Ureter (tissue), 1 donor: ENCODE measurements at places on chromosomes 5 and 9. TPM values are rescaled to one million over a fixed set of nuclear protein-coding genes. Genes with fewer than 3 reads are reported as not detected.

The OR13D1 gene
- total RNA-seq = not detected

The HARS1 gene
- total RNA-seq = 57.0 TPM

The ABHD17B gene
- 22.3 TPM for total RNA-seq

The DAB2IP gene
- 103 TPM for total RNA-seq

GRCh38 chr9:88651682-88652633, 117.0 kb downstream of the NXNL2 start:
- DNase-seq = peak; percentile 88

DNA sequence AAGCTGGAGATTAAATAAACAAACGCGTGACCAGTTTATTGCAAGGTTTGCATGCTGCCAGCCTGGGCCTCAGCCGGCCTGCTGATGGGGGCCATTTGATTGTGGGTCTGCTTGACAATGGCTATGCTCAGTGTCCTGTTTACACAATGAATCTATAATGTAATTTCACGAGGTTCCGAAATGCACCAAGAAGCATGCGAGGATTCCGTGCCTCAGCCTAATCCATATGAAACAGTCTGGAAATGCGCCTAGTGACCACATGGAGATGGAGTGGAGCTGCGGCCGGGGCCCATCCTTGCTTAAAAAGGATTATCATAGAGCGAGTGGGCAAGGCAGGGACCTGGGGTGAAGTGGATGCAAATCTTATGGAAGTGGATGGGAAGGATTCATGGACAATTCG, 382.4 kb downstream of the CDK5RAP2 start:
- DNase-seq = no peak

- DNase-seq = no peak
Observed at GRCh38 chr5:179307013-179307800, 38.1 kb downstream of the ADAMTS2 start.

GRCh38 chr5:57592236-57592635, 109.6 kb upstream of the ACTBL2 start:
- DNase-seq = no peak

DNA sequence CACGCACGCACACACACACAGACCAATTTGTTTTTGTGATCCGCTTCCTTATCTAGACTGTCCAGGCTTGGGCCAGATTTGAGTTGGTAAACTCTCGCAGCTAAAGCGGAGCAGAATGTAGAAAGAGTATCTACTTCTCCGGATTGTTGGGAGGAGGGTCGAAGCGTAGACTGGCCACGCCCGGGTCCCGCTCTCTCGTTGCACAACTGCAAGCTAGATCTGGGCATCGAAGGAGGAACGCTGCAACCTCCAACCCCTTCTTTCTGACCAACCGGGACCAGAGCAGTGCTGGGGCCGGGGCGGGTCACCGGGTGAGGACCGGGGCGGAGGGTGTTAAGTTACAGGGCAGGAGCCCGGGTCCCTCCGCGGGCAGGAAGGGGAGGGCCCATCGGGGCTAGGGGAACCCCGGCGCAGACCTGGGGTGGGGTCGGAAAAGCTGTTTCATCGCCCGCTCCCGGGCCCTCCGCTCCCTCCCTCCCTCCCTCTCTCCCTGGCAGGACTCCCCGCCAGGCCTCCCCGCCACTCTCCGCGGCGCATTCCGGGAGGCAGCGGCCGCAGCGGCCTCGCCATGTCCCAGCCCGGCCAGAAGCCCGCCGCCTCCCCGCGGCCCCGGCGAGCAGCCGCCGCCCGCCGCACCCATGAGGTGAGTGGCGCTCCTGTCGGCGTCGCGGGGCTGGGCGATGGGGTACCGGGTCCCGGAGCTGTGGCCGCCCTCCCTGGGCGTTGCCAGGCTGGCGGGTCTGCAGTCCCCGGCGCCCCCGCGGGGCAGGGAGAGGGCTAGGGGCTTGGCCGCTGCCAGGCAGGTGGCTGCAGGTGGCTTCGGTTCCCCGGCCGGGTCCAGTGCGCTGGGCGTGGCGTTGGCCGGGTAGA, at the start of gene CAST:
Gene CAST, plus strand, starts transcription at position 522 of the 870 bp plus-strand sequence. Its CDS starts 47 bp downstream, at position 569.
- peak; percentile 95 for DNase-seq

GRCh38 chr9:20754556-20754955, 70.5 kb downstream of the FOCAD start:
- no peak for DNase-seq

DNA sequence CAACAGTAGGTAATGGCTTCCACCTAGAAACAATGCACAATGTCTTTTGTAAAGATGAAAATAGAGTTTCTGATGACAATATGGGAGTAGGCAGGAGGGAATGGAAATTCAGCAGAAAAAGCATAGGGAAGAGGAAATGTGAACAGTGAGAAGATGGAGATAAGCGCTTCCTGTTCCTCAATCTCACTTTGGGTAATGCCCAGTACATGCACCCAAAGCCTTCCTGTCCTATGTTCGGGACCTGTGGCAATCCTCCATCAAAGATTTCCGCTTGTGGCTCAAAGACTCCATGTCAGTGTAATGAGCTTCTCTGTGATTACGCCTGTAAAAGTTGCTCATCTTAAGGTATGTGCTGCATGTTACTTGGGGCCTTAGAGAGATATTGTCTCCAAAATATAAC, 2.7 kb downstream of the UGT3A1 start:
- no peak for DNase-seq

DNA sequence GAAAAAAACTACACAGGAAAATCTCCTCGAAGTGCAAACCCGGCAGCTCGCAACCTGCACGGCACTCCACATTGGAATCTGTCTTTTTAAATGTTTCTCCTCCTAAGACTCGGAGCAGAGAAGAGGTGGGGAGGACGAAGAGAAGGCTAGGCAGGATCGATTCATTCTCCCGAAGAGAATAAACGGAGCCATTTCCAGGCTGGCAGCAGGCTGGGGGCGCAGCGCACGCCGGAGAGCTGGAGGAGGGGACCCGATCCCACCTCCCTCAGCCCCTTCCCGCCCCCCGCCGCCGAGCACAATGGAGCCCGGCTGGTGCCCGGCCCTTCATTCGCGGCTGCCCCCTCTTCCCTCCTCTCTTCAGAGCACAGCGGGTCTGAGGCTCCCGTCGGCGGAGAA, 628 bp downstream of the HOMER1 start:
- DNase-seq = peak; percentile 59

GRCh38 chr5:75510836-75511434, 494 bp downstream of the CERT1 start:
- peak; percentile 67 for DNase-seq

DNA sequence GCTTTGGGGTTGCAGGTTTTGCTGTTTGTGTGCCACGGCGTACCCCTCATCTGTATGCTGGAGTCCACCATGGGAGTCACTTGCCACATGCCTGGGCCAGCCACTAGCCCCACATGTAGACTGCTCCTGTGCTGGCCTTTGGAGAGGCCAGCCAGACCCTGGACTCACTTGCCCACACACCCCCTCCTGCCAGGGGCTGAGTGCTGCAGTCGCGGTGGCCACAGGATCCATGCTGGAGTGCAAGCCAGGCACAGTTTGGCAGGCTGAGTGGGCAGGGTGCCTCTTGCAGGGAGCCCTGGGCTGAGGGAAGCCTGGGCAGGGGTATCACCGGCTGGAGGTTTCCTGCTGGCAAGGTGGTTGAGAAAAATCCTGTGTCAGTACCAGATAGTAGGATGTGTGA, 25.6 kb upstream of the GCNT1 start:
- no peak for DNase-seq

GRCh38 chr5:67257500-67257899, 60.9 kb upstream of the CD180 start:
- no peak for DNase-seq

DNA sequence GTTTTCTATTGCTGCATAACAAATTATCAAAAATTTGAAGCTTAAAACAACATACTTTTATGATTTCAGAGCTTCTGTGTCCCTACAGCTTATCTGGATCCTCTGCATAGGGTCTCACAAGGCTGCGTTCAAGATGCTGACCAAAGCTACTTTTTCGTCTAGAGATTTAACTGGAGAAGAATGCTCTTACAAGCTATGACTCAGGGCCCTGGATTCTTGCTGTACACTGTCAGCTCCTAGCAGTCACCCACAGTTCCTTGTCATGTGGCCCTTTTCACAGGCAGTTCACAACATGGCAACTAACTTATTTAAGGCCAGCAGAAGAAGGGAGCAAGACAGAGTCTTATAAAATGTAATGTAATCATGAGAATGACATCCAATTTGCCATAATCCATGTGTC, 70.8 kb upstream of the FAM174A start:
- no peak for DNase-seq

GRCh38 chr5:63648376-63648775, 313.9 kb downstream of the HTR1A start:
- no peak for DNase-seq

DNA sequence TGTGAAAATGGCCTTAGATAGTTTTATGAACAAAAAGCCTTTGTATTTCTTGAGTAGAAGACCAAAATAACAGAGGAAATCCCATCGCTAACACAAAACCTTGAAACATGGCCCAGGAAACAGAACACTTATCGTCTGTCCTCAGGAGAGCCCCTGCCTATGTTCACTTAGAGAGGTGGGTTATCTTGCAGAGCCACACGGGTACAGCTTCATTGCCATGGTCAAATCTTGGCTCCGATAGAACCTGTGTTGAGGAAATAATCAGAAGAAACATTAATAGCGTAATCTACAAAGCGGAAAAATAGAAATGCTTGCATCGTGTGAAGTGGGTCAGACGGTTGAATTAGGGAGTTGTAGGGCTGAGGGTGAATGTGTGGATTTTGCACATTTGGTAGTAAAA, 216.1 kb downstream of the MAST4 start:
- DNase-seq = no peak

DNA sequence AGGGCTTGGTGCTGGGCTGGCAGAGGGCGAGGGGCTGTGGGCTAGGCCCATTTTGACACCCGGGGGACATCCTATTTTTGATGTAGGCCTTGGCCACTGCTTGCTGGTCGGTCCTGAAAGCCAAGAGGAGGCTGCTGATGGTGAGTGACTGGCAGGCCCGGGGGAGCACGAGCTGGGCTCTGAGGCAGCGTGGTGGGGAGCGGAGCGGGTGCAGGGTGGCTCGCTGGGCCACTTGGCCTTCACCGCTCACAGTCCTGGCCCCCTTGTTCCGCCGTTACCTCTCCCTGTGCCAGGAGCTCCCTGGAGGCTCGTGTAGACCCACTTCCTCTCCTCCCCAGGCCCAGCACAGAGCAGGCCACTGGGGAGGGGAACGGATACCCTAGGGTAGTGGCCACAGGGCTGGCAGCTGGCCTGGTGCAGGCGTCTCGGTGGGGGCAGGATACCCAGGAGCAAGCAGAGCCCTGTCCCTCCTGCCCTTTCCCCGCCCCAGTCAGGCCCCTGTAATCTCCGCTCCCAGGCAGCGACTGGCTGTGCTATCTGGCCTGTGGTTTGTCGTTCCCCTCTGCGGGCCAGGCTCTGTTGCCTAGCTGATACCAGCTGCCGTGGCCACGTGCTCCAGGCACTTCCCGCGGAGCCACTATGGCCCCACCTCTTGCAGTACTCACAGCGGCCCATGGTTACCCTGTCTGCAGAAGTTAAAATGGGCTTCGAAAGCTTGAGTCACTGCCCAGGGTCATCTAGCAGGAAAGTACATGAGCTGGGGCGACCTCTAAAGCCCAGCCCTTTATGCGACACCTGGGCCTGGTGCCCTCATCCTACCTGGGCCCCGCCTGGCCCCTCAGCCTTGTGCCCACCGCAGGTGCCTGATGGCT, 11.7 kb upstream of the DOLPP1 start:
- peak; percentile 57 for DNase-seq

DNA sequence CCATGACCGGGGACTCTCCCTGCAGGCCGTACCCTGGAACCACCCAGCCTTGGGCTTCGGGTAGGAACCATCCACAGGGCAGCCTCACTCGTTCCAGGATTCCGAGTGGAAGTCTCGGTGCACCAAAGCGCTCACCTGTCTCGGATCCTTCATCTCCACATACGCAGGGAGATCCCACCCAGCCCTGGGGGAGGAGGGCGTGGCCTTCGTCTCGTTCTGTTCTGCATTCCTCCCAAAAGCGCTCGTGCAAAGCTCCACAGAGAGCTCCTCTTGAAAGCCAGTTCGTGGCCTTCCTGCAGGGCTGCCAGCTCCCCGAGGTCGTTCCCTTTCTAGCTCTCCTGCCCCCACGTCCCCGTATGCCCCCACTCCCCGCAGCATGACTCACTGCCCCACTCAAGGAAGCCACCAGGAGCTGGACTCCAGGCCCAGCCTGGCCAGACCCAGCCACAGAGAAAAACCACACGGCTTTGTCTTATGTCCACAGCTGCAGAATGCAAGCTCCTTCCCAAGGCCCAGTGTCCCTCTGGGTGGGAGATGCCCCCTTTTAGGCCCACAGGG, 65.0 kb upstream of the SARDH start:
- DNase-seq = no peak

- no peak for DNase-seq
Observed at GRCh38 chr5:36363101-36363500, 61.4 kb upstream of the RANBP3L start.

GRCh38 chr5:134851307-134851923, 5.6 kb downstream of the C5orf24 start:
- no peak for DNase-seq

GRCh38 chr9:135612437-135612836, 26.9 kb downstream of the GLT6D1 start:
- DNase-seq = no peak

DNA sequence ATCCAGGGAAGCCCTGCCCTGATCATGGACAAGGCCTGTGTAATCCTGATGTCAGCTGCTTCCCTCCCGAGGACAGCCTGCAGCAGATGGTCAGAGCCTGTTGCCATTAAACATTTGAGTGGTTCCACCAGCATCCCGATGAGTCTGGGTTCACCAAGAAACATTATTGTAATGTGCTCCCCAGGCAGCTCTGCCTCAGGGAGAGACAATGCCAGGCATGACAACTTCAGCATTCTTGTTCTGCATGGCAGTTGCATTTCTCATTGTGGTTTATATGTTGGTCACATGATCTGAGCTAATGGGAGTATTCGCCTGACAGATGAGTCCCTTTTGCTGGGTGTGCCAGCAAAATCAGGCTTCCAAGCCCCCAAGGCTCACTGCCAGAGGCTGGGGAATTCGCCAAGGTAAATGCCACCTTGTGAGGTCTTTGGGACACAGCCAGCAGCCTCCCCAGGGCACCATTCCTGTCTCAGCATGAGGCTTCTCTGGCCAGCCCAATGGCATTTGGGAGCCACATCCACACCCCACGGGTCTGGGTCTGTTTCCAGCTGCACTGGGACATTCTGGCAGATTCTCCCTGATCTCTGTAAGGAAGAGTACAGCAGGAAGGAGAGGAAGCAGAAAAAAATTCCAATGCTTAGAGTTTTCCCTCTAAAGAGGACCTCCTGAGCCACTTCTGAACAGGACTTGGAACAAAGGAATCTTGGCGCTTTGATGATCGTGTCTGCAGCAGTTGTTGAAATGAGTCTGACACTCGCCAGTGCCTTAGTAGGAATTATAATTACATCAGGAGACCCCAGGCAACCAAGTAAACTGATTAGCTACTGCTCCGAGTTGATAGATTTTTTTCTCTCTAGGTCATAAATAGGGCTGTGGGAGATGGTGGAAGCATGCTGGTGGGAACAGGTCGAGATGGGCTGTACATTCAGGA, 18.7 kb downstream of the KCNIP1 start:
- DNase-seq = no peak

GRCh38 chr5:178434851-178435250, 155.3 kb downstream of the COL23A1 start:
- DNase-seq = no peak
